Stimulated activated CD4-positive, alpha-beta T cell treated with anti-CD3 and anti-CD28 coated beads, Interleukin-4, amount 100 ng/mL, for 48 hours (primary cell): ENCODE measurements at places on chromosomes 4 and X.
A peak's percentile ranks its signal among the peaks of the same experiment; 100 is the strongest.

DNA sequence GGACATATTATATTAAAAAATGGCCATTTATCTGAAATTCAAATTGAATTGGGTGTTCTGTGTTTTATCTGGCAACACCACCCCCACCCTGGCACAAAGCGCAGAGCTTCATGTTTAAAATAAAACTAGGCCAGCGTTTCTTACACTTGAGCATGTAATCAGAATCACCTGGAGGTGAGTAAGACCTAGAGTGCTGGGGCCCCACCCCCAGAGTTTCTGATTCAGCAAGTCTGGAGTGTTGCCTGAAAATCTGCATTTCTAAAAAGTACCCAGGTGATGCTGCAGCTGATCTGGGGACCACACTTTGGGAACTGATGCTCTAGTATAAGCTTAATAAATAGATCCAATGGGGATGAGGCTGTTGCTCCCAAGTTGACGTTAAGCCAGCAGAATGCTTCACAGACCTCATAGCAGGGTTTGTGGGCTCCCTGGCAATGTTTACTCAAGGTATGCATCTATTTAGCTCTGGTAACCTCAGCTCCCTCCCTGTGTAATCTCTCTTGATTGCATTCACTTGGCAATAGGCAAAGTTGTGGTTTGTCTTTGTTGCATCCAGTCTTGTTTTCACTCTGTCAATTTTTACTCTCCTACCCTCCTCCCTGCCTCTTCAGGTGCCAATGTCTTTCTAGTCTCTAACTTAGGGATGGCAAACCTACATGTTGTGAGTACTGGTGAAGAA is 99.8 kb upstream of the TEX13D start:
- DNase-seq, result no peak

GRCh38 chrX:40105835-40106675 is 8.3 kb upstream of the BCOR start:
- DNase-seq, result peak; percentile 55

DNA sequence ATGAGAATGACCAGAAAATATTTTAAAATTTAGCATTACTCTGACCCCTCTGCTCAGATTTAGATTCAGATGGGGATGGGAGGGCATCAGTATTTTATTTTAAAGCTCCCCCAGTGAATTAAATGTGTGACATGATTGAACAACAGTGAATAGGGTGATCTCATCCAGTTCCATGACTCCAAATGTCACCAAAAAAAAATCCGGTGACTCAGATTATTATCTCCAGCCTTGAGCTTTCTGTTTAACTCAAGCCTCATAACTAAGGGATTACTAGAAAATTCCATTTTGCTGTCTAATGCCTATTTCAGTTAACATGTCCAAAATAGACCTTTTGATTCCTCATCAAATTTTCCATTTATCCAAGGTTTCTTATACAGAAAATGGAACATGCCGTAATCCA is 121.8 kb upstream of the TMEM47 start:
- DNase-seq, result no peak

DNA sequence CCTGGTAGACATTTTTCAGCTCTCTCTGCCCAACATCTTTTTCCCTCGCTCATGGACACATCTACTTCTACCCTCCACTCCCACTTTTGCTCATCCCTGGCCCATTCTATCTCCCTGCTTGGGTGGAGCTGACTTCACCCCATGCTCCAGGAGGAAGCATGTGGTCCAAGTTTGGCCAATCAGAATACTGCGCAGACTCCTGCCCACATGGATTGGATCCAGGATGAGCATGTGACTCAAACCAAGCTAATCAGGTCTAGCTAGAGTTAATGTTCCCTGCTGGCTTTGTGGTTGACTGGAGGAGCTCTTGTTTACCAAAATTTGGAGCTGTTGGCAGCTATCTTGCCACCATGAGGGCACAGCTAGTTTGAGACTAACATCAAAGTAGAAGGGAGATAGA is 22.7 kb downstream of the SMIM20 start:
- no peak for DNase-seq

GRCh38 chr4:140568507-140569306 is at the start of gene UCP1:
TSS of gene UCP1 (minus strand) at chr4:140568961. CDS start at chr4:140568729, 232 bp downstream.
- DNase-seq, result no peak

- DNase-seq, result no peak
These were observed 2.8 kb upstream of the RUFY3 start for GRCh38 chr4:70718811-70719604.
